ENCODE measurements at places on chromosomes 16 and 17.

DNA sequence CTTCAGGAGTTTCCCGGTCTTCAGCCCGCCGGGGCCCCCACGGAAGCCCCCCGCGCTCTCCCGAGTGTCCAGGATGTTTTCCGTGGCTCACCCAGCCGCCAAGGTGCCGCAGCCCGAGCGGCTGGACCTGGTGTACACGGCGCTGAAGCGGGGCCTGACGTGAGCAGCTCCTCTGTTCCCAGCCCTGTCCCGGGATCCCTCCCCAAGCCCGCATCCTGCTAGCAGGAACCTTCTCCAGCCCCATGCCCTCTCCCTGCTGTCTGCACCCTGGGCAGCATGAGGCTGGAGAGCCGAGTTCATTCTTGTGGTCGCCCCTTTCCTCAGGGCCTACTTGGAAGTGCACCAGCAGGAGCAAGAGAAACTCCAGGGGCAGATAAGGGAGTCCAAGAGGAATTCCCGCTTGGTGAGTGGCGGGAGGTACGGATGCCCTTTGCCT lies 10.1 kb downstream of the RIPOR1 start:
- no peak for DNase-seq

DNA sequence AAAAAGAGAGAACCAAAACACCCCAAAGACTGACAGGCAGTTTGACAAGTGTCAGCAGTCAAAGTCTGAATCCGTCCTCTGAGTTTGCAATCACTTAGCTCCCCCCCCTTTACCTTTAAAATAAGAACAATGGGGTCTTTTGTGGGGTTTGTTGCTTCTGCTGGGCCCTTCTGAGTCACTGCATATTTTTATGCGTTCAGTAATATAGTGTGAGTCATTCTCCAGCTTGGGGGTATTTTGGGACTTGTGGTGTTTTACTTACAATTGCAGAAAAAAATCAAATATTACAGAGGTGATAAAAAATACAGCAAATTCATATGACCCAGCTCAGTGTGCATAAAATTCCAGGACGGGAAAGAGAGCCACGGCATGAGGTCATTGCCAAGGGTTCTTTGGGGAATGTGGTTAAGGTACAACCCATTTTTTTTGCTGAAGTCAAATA lies 120.1 kb downstream of the CYLD start:
- DNase-seq: peak; percentile 7

DNA sequence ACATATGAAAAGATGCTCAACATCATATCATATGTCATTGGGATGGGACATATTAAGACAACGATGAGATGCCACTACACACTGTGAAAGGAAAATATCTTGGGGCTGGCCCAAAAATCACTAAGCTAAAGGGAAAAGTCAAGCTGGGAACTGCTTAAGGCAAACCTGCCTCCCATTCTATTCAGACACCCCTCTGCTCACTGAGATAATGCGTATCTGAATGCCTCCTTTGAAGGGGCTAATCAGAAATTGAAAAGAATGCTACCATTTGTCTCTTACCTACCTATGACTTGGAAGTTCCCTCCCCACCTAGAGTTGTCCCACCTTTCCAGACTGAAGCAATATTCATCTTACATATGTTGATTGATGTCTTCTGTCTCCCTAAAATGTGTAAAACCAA lies 11.2 kb upstream of the TRIM25 start:
- DNase-seq: no peak

GRCh38 chr16:48413272-48413671 lies 28.1 kb upstream of the SIAH1 start:
- no peak for DNase-seq

DNA sequence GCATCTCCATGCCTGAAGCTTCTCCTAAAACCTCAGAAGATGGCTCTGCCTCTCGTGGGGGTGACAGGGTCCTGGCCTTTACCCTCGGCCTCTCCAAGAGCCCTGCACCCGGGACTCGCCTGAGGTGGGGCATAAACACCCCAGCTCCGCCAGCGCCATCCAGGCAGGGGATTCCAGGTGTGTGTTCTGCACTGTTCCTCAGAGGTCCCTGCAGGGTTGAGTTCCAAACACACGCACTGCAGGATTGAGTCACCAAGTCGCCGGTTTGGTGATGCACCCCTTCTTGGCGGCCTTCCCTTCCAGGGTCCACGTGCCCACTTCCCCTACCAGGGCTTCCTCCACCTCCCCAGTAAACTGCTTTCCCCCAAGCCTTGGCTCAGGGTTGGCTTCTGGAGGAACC lies 40.0 kb upstream of the RBFOX3 start:
- DNase-seq: no peak

- DNase-seq: peak; percentile 79
These were observed 70.8 kb upstream of the TNRC6C start for GRCh38 chr17:77887464-77888241.

Data from foreskin fibroblast (primary cell).